ENCODE measurements at places on chromosomes 3 and 15.

DNA sequence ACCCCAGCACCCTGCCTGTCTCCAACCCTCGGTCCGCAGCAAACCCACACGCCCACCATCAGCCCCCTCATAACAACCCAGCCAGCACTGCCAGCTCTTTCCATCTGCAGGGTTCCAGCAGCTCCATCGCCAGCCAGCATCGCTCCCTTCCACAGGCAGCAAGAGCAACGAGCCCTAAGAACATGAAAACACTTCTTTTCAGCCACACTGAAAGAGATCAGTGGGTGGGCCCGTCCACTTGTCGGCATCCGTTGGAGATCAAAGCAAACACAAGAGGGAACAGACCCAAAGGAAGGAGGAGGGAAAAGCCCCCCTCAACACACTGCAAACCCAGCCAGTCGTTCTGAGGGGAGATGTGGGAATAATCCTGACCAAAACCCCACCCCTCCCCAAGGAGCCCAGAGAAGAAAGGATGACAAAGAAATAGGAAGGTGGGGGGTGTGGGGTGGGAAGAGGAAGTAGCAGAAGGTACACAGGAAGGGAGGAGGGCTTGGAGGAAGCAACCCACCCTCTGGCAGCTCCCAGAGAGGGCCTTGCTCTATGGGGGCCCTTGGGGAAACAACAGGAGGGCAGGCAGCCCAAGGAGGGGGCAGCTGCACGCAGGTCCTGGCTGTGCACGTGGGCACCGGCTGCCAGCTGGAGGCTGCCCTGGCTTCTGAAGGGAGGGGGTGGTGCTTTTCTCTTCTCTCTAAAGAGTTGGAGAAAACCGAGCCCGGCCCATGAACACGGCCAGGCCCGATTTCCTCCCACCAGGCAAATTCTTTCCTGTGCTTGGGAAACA is 473.6 kb upstream of the PROK2 start:
- peak; percentile 11 for DNase-seq

GRCh38 chr3:116433552-116433951 is 11.7 kb downstream of the LSAMP start:
- no peak for DNase-seq

- DNase-seq: no peak
Measured at GRCh38 chr3:12780751-12781150, 15.7 kb upstream of the CAND2 start.

DNA sequence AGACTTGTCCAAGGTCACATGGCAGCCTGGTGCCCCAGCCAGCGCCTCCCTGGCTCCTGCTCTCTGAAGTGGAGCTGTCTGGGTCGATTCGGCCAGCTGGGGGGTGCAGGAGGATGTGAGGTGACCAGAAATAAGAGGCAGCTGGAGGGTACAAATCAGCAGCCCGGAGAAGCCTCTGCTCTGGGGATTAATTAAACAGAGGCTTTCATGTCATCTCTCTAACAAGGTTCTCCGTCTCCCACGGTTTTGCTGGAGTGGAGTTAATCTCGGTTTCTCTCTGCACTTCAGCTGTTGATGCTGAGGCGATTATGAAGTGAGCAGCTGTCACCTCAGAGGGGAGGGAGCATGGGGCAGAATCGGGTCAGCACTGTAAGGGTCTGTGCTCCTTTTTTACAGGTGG is 236.8 kb downstream of the TLE3 start:
- no peak for DNase-seq

DNA sequence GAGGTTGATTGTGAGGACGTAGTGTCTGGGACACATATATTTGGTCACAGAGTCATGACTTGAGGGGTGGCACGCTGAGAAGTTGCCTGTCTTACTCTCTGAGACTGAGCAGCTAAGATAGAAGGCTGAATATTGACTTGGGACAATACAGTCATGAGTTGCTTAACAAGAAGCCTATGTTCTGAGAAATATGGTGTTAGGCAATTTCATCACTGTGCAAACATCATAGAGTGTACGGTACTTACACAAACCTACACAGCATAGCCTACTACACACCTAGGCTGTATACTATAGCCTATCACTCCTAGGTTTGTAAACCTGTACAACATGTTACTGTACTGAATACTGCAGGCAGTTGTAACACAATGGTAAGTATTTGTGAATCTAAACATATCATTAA is 30.3 kb upstream of the SPESP1 start:
- DNase-seq: no peak

DNA sequence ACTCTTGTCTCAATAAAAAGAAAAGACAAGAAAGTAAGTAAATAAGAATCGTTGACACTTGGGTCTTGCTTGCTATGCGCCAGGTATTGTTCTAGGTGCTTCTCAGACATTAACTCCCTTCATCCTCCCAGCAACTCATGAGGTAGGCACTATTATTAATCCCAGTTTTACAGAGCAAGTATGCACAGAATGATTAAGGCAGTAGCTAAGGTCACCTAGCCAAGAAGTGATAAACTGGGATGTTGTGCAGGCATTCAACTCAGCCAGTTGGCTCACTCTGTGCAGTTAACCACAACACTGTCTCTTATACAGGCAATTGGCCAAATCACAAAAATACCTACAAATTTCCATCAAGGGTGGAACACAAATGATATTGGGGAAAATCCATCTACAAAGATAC is 1.7 kb upstream of the C3orf33 start:
- no peak for DNase-seq

GRCh38 chr3:96863129-96863740 is 48.8 kb downstream of the EPHA6 start:
- no peak for DNase-seq

Measured in CD4-positive, alpha-beta T cell treated with Interleukin-1 beta for 1 hour (primary cell).